ENCODE measurements at places on chromosomes 5 and 9.
A peak's percentile ranks its signal among the peaks of the same experiment; 100 is the strongest.

DNA sequence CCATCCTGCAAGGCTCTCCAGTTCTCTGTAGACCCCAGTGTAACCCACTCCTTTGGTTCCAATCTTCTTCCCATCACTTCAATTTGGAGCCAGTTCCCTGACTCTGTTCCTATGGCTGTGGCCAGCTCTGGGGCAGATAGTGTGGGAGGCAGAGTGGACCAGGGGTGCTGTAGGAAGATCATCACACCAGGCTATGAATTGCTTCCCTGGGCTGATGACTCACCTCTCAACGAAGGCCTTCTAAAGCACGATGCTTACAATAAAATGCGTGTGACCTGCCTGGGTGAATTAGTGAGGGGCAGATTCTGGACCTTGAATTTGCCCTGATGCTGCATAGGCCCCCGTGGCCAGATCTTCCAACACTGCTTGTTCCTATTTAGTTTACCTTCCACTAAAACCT, 289.7 kb downstream of the FBXL7 start:
- DNase-seq, result no peak

DNA sequence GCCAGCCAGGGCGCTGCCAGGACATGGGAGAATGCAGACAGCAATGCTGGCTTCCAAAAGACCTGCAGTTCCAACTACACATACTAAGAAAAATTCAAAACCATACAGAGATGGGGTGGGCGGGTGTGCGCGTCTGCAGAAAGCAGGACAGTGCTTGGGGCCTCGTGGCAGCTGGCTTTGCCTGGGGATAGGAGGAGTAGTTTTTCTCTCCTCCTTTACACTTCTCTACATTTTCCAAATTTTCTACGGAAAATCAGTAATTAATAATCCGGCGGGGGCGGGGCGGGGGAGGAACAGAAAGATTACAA, 43.6 kb upstream of the SARDH start:
- no peak for DNase-seq

DNA sequence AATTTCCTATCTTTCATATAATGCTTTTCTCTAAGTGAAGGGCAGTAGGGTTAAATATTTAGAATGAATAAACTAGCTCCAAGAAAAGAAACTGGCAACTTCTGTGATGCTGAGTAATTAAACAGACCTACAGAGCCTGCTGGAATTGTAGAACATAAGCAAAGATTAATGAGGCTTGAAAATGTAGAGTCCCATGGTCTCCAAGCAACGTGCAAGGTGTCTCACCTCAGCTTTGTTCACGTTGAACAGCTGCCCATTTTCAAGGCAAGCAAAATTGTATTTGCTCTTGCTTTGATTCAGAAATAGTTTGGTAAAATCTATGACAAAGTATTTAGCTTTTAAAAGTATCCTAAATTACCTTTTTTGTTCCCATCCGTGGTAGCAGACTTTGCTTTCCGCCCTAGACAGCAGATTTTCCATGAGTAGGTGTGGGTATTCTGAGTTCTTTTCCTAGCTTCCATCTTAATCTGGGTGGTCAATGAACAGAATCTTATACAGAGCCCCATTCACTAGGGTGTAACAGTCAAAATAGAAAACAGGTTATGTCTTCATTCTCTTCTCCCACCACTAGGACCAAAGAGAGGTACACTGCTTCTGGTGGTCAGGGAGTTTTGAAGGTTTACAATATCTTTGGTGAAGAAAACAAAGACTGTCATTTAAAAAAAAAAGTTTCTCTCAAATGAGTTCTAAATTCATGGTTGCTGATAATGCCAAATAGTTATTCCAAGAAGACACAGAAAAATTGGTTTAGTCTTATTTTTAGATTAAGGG, 52.1 kb upstream of the TYRP1 start:
- no peak for DNase-seq

DNA sequence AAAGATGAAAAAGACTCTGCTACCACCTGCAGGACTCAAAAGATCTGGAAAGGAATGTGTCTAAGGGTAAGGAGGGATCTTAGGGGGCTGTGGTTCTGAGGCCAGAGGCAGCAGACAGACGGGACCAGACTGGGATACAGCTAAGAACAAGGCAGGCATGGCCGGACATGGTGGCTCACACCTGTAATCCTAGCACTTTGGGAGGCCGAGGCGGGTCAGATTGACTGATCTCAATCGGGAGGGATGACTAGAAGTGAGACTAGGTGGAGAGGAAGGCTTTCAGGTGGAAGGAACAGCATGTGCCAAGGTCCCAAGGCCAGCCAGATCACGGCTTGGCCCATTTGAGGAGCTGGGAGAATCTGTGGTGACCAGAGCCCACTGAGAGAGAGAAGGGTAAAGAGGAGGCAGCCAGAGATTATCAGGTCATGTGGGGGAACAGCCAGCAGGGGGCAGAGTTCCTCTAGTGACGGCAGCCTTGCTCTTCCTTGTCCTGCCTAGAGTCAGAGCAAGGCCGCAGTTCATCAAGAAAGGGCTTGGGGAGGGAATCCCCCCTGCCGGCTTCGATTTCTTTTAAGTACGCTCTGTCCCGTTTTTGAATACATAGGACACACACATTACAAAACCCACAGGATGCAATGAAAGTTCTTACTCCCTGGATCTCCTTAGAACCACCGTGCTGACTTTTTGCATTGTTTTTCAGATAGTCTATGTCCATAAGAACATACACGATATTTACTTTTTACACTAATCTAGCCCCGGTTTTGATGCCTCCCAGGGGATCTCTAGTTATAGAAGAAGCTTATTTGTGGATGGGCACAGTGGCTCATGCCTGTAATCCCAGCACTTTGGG, 2.6 kb upstream of the OLFML2A start:
- DNase-seq, result peak; percentile 77

DNA sequence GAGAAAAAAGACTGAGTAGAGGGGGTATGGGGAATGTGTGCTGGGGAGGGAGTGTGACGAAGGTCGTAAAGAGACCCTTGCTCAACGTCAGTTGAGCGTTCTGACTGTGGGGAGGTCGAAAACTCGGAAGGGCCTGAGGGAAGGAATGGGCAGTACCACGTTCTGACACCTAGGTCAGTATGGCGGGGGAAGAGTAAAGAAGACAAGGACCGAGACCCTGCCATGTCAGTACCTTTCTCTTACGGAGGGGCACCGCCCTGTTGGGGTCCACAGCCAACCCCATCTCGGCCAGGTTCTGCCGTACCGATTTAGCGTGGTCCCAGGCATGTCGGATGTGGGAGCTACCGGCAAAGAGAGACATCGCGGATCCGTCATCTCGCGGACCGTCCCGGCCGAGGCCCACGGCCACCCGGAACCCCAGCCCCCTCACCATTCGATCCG, 375 bp downstream of the NOP16 start:
- no peak for DNase-seq

DNA sequence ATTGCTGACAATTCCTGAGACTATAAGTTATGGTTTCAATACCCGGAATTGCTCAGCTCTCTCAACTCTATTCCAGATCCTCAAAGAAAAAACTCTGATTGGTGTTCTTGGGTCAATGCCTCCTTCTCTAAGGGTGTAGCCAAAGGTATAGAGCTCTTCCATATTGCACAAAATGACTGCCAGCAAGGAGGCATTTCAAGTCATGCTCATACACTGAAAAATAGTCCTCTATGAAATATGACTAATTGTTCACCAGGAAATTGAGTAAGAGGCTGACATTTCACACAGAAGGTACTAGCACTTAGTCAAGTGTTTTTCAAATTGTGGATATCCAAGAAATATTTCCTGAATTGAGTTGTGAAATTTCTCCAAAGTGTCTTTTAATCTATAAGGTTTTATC, 111.1 kb upstream of the KLF9 start:
- DNase-seq, result no peak

DNA sequence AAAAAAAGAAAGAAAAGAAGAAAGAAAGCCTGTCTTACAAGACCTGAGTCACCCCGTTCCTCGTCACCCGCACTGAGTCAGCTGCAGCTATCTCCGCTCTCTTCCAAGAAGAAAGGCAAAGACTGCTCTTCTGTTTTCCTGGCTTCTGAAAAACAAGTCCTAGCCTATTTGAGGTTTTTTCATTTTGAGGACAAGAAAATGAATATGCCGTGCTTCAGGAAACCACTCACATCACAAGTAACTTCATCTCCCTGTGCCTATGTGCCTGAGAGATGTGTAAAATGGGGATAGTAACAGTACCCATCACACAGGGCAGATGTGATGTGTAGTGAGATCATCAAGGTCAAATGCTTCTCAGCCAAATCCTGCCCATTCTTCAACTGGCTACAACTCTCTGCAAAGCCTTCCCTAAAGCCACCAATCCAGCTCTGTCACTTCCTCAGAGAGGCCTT, 78.4 kb downstream of the GLDC start:
- DNase-seq, result peak; percentile 88

GRCh38 chr5:143233031-143233430, 170.5 kb downstream of the NR3C1 start:
- DNase-seq, result no peak

DNA sequence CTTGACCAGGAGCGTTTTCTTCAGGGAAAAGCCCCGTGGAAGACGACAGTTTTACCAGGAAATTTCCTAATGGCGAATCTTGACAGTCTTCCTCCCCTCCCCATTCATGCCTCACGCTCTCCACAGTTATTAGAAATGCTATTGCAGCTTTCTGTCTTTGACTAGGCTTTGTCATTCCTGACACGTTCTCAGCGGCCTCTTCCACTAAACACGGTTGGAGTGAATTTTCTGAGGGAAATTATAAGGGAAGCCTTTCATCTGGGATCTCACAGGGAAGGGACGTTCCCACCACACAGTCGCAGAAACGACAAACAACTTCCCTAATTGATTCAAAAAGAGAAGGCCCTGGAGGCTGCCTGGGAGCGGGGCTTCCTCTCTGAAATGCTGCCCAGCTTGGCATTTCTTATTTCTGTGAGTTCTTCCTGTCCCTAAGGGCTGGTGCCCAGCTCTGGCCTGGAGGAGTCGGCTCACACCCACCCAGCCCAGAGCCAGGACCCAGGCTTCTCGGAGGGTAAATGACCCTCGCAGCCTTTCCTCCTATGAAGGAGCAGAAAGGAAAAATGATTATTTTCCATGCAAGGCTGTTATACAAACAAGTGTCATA, 57.1 kb upstream of the PPP1R26 start:
- DNase-seq, result peak; percentile 3

- DNase-seq, result no peak
Measured at GRCh38 chr5:159050316-159051143, 49.2 kb downstream of the EBF1 start.

- no peak for DNase-seq
Measured at GRCh38 chr5:1838013-1838412, 36.8 kb downstream of the NDUFS6 start.

DNA sequence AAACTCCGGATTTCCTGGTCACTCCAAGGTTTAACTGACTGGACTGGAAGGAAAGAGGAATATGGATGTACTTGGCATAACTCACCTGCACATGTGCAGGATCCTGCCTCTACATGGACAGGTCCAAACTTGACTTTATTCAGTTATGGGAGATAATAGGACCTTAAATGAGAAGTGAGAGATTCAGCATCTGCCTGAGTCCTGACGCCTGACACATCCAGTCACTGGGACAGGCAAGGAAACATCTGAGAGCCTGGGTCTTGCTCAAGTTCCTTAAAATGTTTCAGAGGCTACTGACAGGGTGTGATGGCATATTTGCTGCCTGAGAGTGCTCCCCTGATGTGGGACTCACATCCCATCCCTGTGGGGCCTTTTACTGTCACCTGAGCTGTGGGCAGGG, 34.9 kb downstream of the ZNF354A start:
- DNase-seq, result no peak

GRCh38 chr9:35960039-35960655, 2.2 kb upstream of the OR2S2 start:
- no peak for DNase-seq

DNA sequence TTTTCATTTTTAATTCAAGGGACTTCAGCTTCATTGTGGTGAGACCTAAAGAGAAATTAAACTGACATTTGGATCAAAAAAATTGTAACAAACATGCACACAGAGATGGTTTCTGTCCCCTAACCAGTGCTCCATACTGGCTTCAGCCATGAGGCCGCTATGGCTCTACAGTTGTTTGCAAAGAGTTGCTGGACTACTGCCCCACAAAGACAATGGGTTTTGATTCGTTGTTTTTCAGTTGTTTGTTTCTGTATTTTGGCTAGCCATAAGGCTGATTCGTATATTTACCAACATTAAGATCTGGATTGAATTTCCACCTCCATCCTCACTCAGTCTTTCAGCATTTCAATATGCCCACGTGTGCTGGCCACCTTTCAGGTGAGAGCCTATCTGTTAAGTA, 163.7 kb upstream of the KIF2A start:
- peak; percentile 62 for DNase-seq

- DNase-seq, result no peak
Measured at GRCh38 chr9:134286471-134287245, 39.6 kb upstream of the RXRA start.

- no peak for DNase-seq
Measured at GRCh38 chr5:118430076-118430475, 558.3 kb downstream of the DTWD2 start.

GRCh38 chr9:61669352-61669751, 479.5 kb downstream of the SPATA31A7 start:
- no peak for DNase-seq

DNA sequence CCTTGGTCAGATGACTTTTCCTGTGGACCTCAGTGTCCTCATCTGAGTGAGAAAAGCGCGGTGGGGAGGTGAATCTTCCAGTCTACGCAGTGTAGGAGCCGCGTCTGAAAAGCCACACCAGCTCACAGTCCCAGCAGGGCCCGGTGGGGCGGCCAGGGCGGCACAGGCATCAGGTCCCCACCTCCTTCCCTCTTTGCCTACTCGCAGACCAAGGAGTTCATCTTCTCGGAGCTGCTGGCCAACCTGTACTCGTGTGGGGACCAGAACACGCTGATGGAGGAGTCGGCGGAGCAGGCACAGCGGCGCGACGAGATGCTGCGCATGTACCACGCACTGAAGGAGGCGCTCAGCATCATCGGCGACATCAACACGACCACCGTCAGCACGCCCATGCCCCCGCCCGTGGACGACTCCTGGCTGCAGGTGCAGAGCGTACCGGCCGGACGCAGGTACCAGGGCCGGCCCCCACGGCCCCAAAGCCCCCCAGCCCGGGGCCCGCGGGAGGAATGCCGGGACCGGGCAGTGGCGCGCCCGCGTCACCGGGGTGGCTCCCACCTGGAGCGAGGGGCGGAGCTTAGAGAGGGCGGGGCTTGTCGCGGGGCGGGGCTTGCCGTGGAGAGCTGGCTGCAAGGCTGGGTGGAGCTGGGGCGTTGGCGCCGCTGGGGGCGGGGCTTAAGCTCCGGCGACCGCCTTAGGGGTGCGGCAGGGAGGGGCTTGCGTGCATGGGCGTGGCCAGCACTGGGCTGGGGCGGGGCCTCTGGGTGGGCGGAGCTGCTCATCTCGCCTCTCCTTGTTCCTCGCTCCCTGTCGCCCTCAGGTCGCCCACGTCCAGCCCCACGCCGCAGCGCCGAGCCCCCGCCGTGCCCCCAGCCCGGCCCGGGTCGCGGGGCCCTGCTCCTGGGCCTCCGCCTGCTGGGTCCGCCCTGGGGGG, 25.6 kb downstream of the GOLGA2 start:
- no peak for DNase-seq

GRCh38 chr5:61598126-61598525, 266.1 kb downstream of the ZSWIM6 start:
- DNase-seq, result no peak

GRCh38 chr9:117266855-117267497, 147.9 kb downstream of the ASTN2 start:
- no peak for DNase-seq

- DNase-seq, result peak; percentile 46
Measured at GRCh38 chr5:11182441-11183080, 421.5 kb upstream of the DAP start.

Data from pons (tissue), 1 donor.